Activated naive CD8-positive, alpha-beta T cell treated with anti-CD3 and anti-CD28 coated beads, Interleukin-2, amount 50 U/mL, for 24 hours (primary cell): ENCODE measurements at places on chromosomes 2 and 18.
A peak's percentile ranks its signal among the peaks of the same experiment; 100 is the strongest.

GRCh38 chr2:172114579-172114978 is 11.9 kb upstream of the DLX2 start:
- no peak for DNase-seq

- DNase-seq: no peak
Measured at GRCh38 chr2:7256377-7256776, 339.2 kb downstream of the RNF144A start.

DNA sequence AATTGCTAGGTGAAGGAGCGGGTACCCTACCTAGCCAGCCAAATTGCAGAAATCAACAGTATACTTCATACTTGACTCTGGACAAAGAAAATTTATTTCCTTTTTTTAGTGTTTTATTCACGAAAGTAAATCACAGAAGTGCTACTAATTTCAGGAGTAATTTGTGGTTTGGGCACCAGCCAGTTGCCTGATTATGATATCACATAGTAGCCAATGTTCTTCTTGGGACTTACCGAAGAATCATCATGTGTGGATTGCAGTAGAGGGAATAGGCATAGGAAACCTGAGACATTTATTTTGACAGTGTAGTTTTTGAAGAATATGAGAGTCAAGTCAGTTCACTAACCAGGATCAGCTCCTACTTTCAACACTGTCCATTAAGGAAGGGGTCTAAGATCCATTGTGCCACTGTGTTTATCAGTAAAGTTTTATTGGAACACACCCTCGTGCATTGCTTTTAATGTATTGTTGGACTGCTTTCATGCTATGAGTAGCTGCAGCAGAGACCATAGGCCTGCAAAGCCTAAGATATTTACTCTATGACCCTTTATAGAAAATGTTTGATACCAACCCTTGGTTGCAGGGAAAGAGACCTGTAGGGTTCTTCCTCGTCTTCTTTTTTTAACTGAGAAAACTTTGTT is 32.1 kb downstream of the TNFRSF11A start:
- no peak for DNase-seq

GRCh38 chr2:230505162-230505561 is 89.2 kb downstream of the SP100 start:
- no peak for DNase-seq

GRCh38 chr2:186593523-186593922 is 3.7 kb downstream of the ITGAV start:
- DNase-seq: no peak

DNA sequence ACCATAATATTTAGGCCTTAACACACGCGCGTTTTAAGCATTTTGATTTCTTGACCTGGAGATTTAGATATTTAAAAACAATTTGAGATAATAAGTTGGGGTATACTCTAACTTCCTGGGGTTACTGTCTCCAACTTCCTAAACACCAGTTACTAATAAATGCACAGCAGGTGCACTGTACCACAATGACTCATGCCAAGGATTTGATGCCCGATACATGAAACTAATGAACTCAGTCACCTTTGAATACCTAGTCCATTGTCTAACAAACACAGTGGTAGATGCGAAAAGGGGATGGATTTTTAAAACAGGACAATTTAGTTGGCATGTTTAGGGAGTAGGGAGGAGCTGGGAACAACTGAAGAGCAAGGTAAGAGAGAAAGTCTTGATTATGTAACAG is 21.2 kb downstream of the CABYR start:
- no peak for DNase-seq

- no peak for DNase-seq
Measured at GRCh38 chr2:105299290-105299689, 30.2 kb downstream of the TGFBRAP1 start.

DNA sequence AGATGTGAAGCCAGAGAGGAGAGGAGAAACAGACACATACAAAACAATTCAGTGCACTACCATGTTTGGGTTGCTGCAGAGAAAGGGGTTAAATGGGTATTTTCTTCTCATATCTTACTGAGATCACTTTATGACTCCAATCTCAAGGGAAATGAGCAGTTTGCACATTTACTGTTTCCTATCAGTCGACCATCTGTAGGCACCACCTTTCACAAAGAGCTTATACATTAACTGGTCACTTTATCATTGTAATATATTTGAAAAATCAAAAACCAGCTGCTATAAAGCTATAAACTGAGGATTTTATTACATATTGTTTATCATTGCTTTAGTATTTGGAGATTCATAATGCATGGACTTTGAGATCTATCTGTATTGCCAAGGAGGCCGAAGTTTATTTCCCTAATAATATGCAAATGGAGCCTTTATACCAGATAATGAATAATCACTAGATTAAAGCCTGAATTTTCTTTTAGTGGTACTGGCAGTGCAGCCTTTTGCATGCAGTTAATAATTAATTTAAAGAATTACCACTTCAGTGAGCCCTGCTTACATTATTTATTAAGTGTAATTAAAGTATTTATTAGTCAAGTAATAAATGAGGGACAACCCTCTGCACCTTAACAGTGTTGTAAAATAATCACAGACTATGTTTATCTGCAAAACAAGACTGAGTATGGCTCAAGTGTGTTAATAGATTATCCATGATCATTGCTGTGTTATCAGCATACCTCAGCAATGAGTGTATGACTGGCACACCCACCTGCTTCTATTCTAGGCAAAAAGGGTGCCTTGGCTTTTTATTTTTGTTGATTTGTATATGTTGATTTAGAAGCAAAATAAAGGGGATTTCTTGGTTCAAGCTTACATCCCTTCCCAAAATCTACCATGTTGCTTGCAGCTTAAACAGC is 167.7 kb upstream of the SLC14A2 start:
- no peak for DNase-seq

- peak; percentile 35 for DNase-seq
Measured at GRCh38 chr2:205685314-205686055, 3.2 kb downstream of the NRP2 start.

DNA sequence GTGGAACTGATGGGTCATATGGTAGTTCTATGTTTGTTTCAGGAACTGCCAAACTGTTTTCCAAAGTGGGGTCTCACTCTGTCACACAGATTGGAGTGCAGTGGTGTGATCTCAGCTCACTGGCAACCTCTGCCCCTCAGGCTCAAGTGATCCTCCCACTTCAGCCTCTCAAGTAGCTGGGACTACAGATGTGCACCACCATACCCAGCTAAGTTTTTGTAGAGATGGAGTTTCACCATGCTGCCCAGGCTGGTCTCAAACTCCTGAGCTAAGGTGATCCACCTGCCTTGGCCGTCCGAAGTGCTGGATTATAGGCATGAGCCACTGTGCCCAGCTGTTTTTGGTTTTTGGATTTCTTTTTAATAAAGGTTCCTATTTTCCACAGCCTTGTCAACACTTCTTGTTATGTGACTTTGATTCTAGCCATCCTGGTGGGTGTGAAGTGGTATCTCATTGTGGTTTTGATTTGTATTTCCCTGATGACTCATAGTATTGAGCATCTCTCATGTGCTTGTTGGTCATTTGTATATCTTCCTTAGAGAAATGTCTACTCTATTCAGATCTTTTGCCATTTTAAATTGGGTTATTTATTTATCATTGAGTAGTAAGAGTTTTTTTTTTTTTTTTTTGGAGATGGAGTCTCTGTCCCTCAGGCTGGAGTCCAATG is 22.8 kb downstream of the NPC1 start:
- no peak for DNase-seq

GRCh38 chr2:96437512-96437911 is 67.6 kb downstream of the NEURL3 start:
- DNase-seq: no peak

DNA sequence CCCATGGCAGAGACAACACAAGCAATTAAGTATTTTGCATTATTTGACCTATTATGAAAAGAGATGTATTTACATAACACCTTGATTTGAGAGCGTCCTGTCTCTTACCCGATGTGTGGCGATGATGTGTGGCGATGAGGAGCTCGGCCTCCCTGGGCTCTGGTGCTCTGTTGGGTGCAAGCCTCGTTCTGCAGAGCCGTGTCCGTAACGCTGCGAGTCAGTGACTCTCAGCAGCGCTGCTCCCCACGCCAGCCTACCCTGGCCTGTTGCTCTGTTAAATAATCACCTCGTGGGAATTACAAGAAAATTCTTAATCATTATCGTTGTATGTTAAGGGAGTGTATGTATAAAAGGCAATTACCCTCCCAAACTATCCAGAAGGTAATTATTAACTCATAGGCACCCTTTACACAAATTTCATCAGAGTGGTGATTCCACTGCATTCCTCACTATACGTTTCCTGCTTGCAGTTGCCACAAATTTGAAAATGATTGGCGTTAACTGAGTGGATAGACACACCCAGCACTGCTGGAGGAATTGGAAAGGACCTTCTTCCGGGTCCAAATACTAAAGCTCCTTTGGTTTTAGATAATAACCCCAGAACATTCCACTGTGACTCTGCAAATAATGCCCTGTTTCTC is 52.0 kb upstream of the NFATC1 start:
- DNase-seq: no peak

GRCh38 chr2:184316921-184317320 is 281.4 kb upstream of the ZNF804A start:
- no peak for DNase-seq

- DNase-seq: no peak
Measured at GRCh38 chr2:225073198-225073597, 30.9 kb upstream of the DOCK10 start.

DNA sequence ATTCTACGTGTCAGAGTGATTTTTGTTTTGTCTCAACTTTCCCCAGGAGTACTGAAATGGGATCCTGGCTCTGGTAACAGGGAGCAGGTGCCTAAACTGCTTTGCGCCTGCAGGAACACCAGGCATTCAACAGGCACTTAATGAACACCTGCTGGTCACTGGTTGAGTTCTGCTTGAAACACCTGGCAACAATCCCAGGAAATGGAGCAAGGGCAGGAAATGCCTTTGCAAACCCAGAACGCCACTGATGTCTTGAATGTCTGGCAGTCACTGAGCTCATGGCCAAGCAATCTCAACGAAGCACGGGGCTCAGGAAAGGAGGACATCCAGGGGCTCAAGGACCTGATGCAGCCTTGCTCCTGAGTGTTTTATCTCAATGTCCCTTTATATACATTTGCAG is 360.0 kb upstream of the RAB6C start:
- no peak for DNase-seq

GRCh38 chr2:207594731-207595130 is 30.5 kb downstream of the METTL21A start:
- DNase-seq: no peak

GRCh38 chr2:216041438-216041837 is 28.1 kb upstream of the MREG start:
- DNase-seq: no peak

DNA sequence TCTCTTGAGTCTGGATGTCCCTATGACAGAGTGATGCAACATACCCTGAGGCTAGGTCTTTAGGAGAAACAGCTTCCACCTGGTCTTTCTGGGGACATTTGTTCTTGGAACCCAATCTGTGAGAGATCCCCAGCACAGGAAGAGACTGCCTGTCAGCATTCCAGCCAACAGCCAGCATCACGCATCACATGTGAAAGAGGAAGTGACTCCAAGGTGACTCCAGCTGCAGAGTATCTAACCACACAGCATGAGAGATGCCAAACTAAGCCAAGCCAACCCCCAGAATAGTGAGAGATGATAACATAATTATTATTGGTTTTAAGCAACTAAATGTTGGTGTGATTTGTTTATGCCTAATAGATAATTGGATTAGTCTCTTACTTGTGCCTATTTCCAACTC is 35.7 kb downstream of the C18orf63 start:
- no peak for DNase-seq

GRCh38 chr18:11159844-11160243 is 10.5 kb upstream of the PIEZO2 start:
- no peak for DNase-seq

- DNase-seq: no peak
Measured at GRCh38 chr2:127783101-127783500, 27.9 kb downstream of the WDR33 start.

GRCh38 chr2:240209493-240209892 is 69.0 kb upstream of the OTOS start:
- DNase-seq: no peak

- DNase-seq: no peak
Measured at GRCh38 chr2:9895669-9896590, 52.7 kb downstream of the TAF1B start.
